ENCODE measurements at places on chromosomes 11 and 22.

DNA sequence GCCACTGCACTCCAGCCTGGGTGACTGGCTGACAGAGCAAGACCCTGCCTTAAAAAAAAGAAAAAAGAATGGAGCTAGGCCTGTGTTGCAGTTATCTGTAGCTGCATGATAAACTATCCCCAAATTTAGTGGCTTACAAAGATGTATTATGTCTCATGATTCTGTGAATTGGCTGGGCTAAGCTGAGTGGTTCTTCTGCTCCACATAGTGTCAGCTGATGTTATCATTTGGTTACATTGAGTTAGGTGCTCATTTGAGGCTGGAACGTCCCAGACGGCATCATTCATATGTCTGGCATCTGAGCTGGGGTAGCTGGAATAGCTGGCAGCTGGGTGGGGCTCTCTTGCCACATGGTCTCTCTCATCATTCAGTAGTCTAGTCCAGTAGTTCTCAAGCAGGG, 8.2 kb upstream of the ASCC2 start:
- DNase-seq = no peak

- no peak for DNase-seq
Measured at GRCh38 chr22:27639248-27640086, 162.1 kb downstream of the MN1 start.

DNA sequence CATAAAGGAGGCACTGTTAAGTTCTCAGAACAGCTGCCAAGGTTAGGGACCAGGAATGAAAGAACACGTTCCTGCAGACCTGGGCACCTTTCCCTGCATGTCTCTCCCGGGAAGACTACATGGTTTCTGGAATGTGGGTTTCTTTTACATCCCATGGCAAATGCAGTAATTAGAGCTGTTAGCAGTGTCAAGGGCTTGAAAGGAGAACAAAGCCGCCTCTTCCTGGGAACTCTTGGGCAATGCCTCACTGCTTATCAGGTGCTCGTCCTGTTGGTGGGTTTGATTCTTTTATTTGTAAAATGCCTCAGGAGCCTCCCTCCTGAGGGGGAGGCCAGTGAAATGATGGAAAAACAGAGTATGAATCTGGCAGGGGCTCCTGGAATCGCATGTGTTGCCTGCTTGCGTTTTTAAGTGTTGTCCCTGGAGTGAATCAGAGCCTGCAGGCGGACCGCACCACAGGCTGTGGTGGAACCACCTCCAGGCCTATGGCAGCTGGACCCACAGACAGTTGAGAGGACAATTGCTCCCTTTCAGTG, 723 bp upstream of the C22orf31 start:
- DNase-seq = no peak

- no peak for DNase-seq
Measured at GRCh38 chr11:92870196-92870832, 99.1 kb upstream of the MTNR1B start.

DNA sequence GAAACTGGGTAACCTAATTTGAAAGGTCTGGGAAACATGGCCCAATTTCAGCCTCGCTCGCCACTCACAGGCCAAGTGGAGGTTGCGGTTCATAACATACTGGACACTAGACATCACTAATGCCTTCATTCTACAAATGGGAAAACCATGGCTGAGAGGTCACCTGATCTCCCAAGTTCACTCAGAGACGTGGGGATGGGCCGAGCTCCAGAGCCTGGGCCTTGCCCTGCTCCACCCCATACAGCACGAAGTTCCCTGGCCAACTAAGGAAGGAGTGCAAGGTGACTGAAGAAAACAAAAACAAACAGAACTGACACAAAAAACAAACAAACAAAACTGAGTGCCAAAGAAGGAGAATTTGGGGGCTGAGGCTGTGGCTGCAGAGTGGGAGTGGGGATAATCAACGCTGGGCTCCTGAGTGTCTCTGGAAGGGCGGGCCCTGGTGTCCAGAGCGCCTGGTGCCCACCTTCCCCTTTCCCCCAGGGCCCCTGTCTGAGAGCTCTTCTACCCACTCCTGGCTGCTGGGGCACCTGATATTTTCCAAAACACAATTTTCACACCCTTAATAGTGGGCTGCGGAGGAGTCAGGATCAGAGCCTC, 46.5 kb upstream of the ADA2 start:
- no peak for DNase-seq

DNA sequence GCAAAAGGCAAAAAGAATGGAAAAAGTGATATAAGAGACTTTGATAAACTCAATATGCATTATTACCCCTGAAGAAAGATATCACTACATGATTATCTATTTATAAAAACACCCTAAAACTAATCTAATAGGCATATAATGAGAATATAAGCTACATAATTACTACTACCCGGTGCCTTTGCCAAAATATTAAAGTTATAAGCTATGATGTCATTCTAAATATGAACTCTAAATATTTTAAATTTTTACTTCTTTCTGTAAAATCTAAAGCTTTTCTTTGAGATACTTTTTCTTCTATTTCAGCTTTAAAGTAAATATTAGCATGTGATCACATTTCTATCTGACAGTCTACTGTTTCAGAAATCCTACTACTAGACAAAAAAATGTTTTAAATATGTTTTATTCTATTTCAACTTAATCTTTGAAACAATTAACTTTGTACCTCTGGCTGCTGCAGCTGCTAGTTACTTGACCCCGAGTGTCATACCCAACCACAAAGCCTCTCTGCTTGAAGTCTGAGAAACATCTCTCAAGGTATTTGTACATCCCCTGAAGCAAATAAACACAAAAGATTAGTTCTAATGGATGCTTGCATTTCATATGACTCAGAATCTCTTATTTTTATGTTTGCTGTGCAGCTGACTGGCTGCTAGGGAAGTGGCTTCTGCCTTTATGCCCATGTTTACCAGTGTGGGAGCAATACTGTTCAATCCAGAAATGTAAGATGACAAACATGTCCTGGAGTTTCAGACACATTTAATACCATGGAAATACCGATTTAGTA, 26.8 kb downstream of the PGM2L1 start:
- no peak for DNase-seq

DNA sequence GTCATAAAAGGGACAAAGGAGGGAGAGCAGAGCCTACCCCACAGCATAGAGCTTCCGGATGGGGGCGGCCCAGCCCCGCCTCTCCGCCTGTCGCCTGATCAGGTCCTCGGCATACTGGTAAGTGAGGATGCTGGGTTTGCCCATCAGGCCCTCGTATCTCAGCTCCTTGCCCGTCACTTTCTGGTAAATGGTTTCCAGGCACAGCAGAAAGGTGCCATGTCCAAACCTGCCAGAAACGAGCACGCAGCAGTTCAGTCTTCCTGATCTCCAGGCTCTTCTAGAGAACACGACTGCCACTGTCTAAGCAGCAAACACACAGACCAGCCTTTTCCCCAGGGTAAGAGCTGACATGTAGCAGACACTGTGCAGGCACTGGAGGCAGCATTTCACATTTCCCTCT, 17.4 kb upstream of the TMEM121B start:
- DNase-seq = no peak

DNA sequence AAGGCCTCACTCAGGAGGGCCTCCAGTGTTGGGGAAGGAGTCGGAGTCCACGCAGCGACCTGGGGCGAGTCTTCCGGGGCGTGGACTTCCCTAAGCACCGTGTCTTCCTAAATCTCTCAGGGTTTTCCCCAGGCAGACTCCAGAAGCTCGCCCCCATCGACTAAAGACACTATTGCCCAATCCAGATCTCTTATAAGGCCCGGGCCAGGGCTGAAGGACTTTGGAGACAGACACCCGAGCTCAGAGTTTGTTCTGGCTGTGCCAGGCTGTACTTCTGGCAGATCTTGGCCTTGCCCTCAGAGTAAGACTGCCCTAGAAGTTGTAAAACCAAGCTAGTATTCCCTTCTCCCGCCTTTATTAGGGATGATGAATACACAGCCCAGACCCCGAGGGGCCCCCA, 191.4 kb downstream of the BUD13 start:
- no peak for DNase-seq

- no peak for DNase-seq
Measured at GRCh38 chr11:60836866-60837515, 4.9 kb upstream of the CCDC86 start.

- no peak for DNase-seq
Measured at GRCh38 chr11:126543691-126544090, 188.2 kb downstream of the ST3GAL4 start.

GRCh38 chr11:26677566-26677965, 44.3 kb downstream of the SLC5A12 start:
- no peak for DNase-seq

Measured in stimulated activated CD4-positive, alpha-beta T cell treated with anti-CD3 and anti-CD28 coated beads, Interleukin-12 subunit alpha, Interleukin-12 subunit beta, amount 100 ng/mL, for 4 hours (primary cell).